ENCODE measurements at places on chromosomes 2 and 18. TPM values are rescaled to one million over a fixed set of nuclear protein-coding genes. Genes with fewer than 3 reads are reported as not detected.

The XIRP2 gene
- total RNA-seq, result not detected

DNA sequence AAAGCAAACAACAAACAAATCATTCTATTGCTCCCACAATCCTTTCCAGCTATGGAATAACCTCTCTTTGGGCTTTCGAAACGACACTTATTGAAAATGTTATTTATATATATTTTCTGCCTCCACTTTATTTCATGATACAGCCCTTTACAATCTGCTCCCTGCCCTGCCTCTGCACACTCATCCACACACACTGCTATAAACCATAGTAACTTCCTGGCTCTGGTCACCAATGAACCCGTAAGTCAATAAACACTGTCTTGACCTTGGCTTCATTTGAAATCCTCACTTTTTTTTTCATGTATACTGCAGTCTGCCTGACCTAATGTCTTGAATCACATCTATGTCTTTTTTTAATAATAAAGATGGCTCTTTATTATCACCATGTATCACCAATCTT lies 161.5 kb downstream of the SLC39A10 start:
- DNase-seq, result no peak

- DNase-seq, result no peak
Observed at GRCh38 chr18:3067722-3068121, 54.8 kb upstream of the LPIN2 start.

The DES gene
- total RNA-seq, result 359 TPM

The LONRF2 gene
- total RNA-seq, result 19.9 TPM

- DNase-seq, result no peak
Observed at GRCh38 chr2:19649142-19649541, 252.6 kb downstream of the TTC32 start.

- DNase-seq, result no peak
Observed at GRCh38 chr2:66633631-66634030, 198.7 kb downstream of the MEIS1 start.

All from mucosa of descending colon (tissue), 3 donors.